Hippocampal formation (tissue), 2 donors: ENCODE measurements at places on chromosomes 2 and 18.

- DNase-seq = no peak
Measured at GRCh38 chr2:167240671-167241070, 352.4 kb downstream of the XIRP2 start.

DNA sequence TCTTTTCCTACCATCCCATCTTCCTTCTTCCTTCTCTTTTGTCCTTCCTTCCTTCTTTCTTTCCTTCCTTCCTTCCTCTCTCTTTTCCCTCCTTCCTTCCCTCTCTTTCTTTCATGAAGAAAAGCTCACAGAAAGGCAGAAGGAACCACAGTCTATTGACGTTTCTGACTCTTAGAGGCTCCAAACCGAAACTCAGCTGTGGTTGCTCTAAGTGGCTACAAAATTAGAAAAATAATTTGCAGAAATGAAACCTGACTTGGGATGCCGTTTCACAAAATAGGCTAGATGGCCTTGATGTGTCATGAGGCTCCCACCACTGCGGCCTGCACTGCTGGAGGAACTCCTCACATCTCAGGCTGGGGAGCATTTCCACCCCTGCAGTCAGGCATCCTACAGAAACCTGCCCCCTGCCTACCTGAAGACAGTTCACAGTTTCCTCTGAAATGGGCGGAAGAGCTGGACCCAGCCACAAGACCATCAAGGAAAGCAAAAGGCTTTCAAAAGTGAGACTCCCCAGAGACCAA lies 165.6 kb downstream of the SMAD7 start:
- peak; percentile 23 for DNase-seq

DNA sequence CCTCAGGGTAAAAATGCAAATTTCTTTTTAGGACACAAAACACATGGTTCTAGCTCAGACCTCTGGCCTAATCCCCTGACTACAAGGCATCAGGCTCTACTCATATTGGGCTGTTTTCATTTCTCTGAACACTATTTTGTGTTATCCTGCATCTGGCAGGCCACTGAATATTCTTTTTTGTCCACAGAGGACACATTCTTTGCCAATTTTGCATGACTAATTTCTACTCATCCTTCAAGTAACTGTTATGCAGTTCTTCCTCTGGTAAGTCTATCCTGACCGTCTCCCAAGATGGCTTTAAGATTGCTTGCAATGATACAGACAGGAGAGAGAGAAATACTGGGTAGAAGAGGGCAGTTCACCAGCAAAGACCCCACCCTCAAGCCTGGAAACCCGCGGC lies 107.6 kb upstream of the RGPD4 start:
- no peak for DNase-seq

DNA sequence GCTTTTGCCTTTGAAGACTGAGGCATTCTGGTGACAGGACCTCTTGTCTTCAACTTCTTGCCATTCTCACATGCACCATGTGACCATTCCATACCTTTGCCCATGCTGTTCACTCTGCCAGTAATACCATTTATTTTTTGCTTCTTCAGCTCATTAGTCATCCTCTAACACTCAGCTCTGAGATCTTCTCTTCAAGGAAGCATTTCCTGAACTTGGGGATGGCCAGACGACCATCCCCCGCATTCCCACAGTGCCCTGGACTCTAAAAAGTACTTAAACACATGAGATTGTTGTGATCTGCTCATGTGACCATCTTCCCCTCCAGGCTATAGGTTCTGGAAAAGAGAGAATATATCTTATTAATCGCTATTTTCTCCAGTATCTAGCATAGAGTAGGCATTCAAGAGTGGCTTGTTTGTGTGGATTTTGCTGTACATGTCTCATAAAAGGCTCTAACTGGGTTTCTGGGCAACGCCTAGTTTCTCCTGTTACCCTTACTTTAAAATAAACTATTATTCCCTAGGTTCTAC lies 33.9 kb downstream of the PAX3 start:
- DNase-seq = no peak

DNA sequence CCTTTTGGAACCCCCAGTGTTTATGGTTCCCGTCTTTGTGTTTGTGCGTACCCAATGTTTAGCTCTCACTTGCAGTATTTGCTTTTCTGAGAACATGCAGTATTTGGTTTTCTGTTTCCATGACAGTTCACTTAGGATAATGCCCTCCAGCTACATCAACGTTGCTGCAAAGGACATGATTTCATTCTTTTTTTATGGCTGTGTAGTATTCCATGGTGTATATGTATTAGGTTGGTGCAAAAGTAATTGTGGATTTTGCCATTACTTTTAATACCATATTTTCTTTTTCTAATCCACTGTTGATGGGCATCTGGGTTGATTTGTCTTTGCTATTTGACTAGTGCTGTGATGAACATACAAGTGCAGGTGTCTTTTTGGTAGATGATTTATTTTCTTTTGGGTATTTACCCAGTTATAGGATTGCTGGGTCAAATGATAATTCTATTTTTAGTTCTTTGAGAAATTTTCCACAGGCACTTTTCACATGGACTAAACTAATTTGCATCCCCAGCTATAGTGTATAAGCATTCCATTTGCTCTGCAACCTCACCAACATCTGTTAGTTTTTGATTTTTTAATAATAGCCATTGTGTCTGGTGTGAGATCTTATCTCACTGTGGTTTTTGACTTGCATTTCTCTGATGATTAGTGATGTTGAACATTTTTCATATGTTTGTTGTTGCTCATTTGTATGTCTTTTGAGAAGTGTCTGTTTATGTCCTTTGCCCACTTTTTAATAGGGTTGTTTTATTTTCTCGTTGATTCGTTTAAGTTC lies 63.6 kb downstream of the CERS6 start:
- no peak for DNase-seq

DNA sequence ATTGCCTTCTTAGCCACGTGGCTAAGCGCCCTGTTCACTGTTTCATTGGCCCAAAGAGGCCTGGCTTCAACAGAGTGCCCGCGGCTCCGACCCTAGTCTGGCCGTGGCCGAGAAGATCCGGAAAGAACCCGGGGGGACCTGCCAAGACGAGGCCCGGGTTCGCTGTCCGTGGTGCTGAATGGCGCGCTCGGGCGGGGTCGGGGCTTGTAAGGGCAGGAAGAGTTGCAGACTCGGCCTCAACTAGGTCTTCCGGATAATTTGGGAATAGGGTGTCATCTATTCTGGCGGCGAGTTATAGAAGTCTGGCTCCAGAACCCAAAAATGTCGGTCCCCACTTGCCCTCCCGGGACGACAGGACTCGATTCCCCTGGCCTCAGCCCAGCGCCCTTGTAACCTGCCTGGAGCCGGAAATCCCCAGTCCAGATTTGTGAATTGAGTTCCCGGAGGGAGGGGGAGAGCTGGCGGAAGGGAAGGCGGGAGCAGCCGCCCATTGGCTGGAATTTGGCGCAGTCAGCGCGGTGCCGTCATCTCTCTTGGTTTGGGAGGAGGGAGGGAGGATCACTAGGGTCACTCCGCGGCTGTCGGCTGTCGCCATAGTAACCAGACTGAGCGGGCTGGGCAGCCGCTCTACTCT lies 3.5 kb downstream of the CDK5R2 start:
- peak; percentile 35 for DNase-seq

DNA sequence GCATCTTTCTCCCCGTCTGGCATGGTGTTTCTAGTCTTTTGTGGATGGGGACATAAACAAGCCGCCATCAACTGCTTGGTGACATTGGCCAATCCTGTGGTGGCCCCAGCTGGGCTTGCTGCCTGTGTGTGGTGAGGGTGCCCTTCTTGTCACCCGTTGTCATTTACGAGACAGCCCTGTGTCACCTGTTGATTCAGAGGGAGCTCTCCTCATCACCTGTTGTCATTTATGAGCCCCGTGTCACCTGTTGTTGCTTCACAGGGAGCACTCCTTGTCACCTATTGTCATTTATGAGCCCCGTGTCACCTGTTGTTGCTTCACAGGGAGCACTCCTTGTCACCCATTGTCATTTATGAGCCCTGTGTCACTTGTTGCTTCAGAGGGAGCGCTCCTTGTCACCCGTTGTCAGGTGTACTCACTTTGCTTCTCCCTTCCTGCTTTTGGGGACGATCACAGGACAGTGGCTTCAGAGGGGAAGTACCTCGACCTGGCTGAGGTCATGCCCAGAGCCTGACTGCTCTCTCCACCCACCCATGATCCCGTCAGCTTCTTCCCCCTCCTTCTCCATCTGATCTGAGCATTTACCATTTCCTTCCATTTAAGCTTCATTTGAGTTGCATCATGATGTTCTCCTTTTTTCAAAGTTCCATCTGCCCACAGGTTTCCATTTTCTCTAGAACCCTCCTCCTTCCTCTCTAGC lies 29.1 kb downstream of the HPCAL1 start:
- no peak for DNase-seq

DNA sequence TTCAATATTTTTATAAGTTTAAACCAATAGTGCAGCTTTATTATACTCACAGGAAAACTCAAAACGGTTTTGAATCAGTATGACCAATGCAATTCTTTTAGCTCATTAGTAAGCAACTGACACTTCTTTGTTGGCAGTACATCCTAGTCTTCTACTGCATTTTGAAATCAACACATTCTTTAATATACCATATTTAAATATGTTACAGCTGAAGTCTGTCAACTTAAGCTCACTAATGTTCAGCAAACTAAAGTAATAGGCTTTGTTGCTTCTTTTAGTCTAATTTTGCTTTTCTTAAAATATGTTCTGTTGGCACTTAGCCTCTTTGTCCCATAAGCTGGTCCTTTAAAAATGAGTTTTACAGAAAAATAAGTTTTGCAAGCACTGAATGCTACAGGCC lies 55.4 kb upstream of the CCBE1 start:
- DNase-seq = no peak

DNA sequence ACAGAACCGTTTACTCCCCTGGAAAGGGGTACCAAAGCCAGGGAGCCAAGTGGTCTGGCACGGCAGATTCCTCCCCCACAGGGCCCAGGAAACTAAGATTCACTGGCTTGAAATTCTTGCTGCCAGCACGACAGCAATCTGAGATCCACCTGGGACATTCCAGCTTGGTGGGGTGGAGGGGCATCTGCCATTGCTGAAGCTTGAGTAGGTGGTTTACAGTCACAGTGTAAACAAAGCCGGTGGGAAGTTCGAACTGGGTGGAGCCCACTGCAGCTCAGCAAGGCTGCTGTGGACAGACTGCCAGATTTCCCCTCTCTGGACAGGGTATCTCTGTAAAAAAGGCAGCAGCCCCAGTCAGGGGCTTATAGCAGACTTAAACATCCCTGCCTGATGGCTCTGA lies 901.7 kb upstream of the LRRTM1 start:
- no peak for DNase-seq

- DNase-seq = no peak
Measured at GRCh38 chr2:120348134-120348736, 2.3 kb downstream of the INHBB start.

GRCh38 chr18:22088996-22089640 lies 80.3 kb upstream of the GATA6 start:
- DNase-seq = no peak

GRCh38 chr18:80132180-80132812 lies 23.2 kb downstream of the ADNP2 start:
- DNase-seq = no peak

DNA sequence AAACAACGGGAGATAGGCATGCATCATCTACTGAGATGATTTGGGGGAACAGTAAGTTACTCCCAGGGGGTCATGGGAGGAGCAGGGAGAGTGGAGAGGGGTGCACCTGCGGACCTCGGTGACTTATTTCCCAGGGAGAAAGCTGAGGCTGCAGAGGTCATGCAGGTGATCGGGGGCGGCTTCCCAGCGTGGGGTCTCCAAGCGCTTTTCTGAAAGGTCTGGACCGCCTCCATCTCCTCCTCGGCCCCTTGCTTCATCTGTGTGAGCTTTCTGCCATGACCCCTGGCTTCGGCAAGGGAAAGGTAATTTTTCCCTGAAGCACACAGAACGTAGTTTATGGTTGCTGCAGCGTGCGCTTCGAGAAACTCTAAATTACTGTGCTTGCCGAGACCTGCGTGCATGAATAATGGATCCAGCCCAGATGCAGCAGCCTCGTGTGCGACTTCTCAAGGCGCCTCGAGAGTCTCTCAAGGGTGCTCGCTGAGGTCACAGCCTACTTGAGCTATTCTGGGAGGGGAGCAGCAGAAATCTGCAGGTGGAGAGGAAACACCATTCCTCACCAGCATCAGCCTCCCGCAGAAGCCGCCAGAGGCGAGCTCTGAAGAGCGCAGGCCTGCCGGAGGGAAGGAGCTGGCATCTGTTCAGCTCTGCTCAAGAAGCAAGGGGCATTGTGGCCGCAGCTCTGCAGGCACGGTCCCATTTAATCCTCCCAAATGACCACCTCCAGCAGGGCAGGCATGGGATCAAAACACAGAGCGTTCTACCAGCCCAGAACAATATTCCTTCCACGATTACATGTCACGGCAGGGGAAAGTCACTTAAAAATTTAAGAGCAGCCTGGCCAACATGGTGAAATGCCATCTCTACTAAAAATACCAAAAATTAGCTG lies 308.4 kb upstream of the MYT1L start:
- DNase-seq = no peak

DNA sequence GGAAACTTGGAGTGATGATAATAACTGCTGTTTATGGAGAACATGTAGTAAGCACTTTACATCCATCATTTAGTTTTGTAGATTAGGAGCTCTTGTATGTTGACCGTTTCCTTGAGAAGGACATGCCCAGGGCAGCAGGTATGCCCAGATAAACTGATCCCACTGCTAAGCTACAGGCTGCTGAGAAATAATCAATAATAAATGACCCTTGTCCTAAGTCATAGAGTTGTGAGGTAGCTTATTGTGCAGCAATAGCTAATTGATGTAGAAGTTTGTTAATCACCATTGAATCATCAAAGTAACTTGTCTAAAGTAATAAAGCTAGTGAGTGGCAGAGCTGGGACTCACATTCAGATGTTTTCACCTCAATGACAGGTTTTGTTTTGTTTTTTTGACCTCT lies 287.2 kb upstream of the CYRIA start:
- DNase-seq = no peak

GRCh38 chr18:38456253-38456652 lies 890.7 kb upstream of the CELF4 start:
- no peak for DNase-seq

DNA sequence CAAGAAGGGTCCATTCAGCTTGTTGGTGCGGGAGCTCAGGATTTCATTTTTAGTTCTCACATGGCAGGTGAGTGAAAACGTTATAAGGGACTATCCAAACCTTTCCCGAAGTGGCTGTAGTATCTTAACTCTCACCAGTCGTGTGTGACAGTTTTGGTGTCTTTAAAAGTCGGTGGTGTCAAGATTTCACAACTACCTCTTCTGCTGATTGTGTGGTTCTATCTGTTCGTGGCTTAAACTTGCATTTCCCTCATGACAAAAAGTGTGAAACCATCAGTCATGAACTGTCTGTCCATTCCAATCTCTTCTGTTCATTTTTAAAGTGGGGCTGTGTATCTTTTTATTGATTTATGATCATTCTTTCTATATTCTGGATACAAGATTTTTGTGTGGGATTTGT lies 3.8 kb upstream of the AQP12B start:
- no peak for DNase-seq

DNA sequence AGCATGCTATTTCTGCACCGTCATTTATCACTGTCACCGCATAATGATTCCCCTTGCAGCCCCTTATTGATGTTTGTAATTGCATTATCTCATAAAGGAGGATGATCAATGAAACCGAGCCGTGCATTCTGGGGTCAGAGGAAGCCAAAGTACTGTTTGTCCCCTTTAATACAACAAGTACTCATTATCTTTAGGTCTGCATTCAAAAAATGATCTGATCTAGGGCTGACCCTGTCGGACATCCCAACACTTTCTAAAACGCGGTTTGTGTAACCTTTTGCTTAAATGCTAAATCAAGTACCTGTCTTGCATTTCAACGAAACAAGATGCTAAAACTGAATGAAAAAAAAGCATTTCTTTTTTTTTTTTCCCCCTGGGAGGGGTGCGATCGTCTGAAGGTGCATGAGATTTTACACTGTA lies 143.8 kb downstream of the MEIS1 start:
- DNase-seq = no peak

GRCh38 chr2:98875081-98875728 lies 60.8 kb downstream of the CRACDL start:
- no peak for DNase-seq
